ENCODE measurements at places on chromosomes 4 and X.

DNA sequence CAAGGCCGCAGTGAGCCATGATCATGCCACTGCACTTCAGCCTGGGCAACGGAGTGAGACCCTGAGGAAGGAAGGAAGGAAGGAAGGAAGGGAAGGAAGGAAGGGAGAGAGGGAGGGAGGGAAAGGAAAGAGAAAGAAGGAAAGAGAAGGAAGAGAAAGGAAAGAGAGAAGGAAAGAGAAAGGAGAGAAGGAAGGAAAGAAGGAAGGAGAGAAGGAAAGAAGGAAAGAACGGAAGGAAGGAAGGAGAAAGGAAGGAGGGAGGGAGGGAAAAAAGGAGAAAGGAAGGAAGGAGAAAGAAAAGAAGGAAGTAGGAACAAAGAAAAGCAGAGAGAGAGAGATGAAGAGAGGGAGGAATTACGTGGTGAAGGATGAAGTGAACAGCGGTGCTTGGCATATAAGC, 30.4 kb downstream of the PRPS1 start:
- DNase-seq = no peak

GRCh38 chr4:30536231-30536630, 183.9 kb upstream of the PCDH7 start:
- no peak for DNase-seq

DNA sequence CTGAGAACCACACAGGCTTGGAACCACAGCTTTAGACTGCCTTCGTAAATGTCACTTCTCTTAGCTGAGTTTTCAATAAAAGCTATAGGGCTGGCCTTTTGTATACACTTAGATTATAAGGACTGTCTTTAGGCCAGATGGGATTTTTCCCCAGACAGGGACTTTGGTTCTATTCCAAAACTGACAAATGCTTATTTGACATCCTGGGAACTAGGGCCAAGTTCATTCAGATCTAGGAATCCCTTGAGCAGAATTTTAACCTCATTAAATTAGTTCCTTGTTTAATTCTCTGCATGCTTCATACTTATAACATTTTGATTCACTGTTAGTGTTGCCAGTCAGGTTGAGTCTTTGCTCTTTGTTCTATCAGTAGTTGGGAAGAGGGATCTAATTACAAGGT, 23.1 kb downstream of the ZRSR2 start:
- DNase-seq = no peak

- DNase-seq = no peak
Measured at GRCh38 chrX:130285069-130285620, 16.4 kb upstream of the ZNF280C start.

GRCh38 chr4:41692717-41693345, 55.7 kb downstream of the PHOX2B start:
- DNase-seq = peak; percentile 73

DNA sequence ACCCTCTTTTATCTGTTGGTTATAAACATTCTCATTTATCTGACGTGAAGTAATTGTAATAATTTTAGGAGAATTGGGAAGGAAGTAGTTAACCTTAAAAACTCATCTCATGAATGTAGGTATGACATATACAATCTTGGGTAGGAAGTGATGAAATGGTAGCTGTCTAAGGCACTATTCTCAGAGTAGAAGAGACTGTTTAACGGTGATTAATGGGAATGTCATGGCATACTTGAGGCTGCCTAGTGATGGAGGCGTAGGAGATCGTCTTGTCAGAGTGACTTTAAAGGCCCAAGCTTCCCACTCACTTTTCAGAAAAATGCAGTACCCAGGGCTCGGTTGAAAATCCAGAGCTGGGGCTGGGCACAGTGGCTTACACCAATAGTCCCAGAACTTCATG, 19.4 kb upstream of the AGA start:
- DNase-seq = no peak

GRCh38 chrX:45775468-45775867, 574.8 kb upstream of the DIPK2B start:
- no peak for DNase-seq

DNA sequence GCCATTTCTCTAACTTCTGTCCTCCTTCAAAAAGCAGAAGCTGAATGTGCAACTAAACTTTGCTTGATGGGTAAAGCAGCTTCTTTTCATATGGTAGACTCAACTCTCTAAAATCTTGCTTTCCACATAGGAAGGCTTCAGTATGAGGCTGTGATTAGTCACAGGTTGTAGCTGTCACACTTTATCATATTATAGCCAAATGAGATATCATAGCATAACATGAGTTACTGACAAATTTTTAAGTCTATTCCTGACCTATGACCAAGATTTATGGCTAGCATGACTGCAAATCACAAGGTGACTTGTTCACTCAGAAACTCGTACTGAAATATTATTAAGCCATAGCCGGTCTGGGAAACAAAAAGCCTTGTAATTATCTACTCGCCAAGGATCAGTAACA, 998.6 kb downstream of the RPA4 start:
- peak; percentile 18 for DNase-seq

DNA sequence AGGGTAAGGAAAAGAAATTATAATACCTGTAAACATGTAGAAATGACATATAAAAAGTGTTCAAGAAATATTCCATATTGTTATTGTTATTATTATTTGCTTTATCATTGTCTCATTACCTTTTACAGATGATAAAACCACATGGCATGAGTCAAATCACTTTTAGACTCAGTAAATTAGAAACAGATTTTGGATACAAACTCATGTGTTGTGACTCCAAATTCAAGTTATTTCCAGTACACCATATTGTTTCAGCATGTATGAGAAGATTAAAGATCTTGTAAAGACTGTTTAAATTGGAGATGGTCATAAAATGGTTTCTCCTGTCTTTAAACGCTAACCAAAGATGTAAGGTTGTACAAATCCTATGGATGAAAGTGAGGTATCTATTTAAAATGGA, 18.1 kb downstream of the PPP1R2C start:
- DNase-seq = no peak

DNA sequence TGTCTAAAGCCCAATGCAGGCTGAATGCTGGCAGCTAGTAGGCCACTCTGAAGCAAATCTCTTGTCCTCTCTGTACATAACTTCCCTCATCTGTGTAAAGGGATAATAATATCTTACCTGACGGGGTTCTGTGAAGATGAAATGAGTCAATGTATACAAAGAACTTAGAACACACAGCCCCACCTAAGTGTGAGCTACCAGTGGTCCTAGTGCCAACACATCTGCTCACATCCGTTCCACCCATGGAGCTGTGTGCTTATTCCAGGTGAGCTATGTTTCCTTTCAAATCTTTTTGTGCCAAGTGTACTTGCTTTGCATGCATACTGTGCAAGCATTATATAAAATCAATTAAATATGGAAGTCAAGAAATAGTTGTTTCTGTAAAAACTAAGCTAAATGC, 116.4 kb downstream of the TSPAN5 start:
- no peak for DNase-seq

GRCh38 chr4:150286656-150287055, 208.4 kb downstream of the DCLK2 start:
- DNase-seq = no peak

- DNase-seq = no peak
Measured at GRCh38 chr4:175441256-175441655, 370.8 kb downstream of the GPM6A start.

- no peak for DNase-seq
Measured at GRCh38 chr4:156939139-156939538, 32.5 kb downstream of the PDGFC start.

- no peak for DNase-seq
Measured at GRCh38 chr4:3352505-3352904, 59.7 kb downstream of the RGS12 start.

GRCh38 chr4:65580551-65580950, 89.7 kb downstream of the EPHA5 start:
- no peak for DNase-seq

DNA sequence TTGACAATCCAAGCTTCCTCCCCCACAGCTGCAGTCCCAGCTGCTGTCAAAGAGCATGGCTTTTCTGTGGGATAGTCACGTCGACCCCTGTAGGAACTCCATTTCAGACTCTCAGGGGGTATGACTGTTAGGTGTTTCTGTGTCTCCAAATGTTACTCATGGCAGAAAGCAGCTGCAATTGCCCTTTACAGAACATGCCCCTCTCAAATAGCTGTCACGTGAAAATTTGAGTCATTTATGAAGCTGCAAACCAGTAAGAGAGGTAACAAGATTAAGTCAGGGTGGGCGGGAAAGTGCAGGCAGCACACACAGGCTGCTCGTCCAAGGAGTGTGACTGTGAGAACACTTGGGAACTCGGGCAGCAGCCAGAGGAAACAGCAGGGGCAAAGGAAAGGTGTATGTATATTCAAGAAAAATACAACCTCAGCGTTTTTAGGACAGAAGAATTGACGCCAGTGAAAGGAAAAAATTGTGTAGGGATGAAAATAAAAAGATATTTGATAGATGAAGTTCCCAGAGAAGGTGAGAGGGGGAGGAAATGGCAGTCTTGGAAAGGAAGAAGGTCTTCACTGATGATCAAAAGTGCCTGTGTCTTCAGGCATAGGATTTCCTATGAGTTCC, 66.5 kb upstream of the TMEM184C start:
- DNase-seq = no peak

DNA sequence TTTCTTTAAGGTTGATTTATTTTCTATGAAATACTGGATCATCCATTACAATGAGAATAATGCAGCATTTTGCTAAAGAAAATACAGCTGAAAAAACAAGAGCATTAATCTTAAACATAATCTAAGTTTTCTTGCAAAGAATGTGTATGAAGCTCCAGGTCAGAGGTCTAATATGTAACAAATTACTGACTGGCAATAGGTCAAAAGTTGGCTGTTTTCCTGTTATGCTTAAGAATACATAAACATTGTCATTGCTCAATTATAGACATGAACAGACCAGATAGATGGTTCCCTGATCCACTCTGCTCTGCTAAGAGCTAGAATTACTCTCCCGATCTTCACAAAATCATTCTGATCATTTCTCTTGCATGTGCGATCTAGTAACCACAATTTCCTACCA, 718.6 kb downstream of the PDHA2 start:
- DNase-seq = no peak

- DNase-seq = no peak
Measured at GRCh38 chrX:101257448-101258258, 33.5 kb downstream of the TAF7L start.

GRCh38 chrX:47608130-47608810, 11.4 kb downstream of the SYN1 start:
- no peak for DNase-seq

DNA sequence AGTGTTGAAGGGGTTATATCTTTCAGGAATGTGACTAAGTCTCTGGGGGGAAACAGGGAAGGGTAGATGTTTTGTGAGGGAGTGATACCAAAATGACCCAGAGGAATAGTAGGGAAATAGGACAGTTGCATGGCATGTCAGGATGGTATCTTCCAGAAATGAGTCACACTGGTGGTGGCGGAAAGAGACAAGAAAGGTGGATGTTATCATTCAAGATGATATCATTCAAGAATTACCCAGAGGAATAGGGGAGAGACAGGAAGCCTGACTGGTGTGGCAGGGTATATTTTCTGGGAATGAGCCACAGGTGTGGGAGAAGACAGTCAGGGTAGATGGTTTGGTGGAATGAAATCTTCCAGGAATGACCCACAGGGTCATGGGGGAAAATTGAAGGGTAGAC, 61.1 kb downstream of the MAOA start:
- DNase-seq = no peak

DNA sequence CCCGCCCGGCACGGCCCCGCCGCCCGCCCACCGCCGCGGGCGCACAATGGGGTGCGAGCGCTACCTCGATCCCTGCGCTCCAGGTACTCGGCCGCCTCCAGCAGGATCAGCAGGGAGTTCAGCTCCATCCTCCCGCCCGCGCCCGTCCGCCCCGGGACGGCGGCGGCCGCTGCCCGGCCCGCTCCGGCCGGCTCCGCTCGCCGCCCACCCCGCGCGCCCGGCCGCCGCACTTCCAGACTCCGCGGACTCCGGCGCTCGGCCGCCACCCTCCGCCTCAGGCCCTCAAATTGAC, at the start of gene MXD4:
TSS of gene MXD4 (minus strand) at position 257 of the 292 bp plus-strand sequence. CDS start at position 128, 129 bp downstream.
- no peak for DNase-seq

DNA sequence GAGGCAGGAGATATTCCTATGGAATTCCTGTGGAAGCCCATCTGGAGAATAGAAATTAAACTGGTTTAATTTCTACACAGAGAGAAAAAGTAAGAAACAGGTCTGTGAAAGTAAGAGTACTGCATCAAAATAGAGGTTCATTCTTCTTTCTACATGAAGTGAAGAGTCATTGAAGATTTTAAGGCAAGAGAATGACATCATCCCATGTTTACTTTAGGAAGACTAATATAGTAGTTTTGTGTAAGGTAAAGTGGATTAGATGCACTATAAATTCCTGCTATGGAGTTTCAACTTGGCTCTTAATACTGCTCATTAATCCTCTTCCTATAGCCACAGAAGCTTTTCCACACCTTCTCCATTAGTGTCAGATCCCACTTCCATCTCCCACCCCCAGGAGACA, 47.6 kb downstream of the CNGA1 start:
- no peak for DNase-seq

Measured in NCI-H1417 (cell line).